ENCODE measurements at places on chromosomes 2 and 18. TPM values are rescaled to one million over a fixed set of nuclear protein-coding genes. Genes with fewer than 3 reads are reported as not detected.

DNA sequence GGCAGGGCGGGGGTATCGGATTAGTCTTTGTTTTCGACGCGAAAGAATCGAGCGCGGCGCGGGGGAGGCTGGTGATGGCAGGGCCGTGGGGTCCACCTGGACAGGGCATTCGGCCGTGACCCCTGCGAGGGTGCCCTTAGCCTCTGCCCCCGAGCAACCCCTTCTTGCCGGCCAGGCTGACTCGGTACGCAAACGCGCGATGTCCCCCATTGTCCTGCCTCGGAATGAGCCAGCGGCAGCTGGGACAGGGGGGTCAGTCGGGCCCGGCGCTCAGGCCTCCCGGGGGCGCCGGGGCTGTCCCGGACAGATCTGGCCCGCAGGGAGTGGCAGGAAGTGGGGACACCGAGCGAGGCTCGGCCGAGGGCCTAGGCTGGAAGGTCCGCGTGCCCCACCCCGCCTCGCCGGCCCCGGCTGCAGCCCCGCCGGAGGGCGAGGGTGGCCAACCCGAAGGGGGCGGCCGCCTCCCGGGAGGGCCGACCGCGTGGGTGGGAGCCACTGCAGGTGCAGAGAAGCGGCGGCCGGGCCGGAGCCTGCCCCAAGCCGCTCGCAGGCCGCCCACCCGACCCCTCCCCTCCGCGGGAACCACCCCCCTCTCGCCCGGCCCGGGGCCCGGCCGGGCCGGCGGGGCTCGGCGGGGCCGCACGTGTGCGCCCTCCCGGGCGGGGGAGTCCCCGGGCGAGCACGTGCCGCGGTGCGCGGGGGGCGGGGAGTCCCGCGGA, at the start of gene TET3:
Gene TET3, plus strand, starts transcription at position 708 of the 719 bp plus-strand sequence. CDS start 1,494 bp downstream, outside the sequence.
- peak; percentile 70 for DNase-seq

DNA sequence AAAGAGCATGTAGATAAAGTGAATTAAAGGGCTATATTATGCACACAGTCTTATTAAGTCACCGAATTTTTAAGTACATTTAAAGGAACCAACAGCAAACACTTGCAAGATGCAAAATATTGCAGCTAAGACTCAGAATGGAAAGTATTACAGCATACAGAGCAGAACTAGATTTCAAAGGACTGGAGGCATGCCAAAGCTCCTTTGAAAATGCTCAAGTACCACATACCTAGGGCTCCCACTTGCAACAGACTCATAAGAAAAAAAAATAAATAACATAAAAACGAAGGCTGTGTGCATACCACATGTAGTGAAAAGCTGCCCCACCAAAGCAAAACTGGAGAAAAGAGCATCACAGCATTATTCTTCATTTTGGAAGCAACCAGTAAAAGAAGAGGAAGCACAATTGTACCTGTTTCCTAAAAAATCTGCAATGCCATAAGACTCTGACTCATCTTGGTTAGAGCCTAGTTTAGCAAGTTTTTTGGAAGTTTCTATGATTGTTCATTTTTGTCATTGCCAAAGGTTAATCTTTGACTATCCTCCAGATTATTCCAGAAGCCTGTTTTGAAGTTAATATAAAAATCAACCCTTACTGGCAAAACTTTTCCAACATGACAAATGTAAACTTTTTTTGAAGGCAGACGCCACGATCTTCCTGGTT, 306.0 kb upstream of the COL3A1 start:
- no peak for DNase-seq

Gene PAX8
- polyA plus RNA-seq: 0.08 TPM

DNA sequence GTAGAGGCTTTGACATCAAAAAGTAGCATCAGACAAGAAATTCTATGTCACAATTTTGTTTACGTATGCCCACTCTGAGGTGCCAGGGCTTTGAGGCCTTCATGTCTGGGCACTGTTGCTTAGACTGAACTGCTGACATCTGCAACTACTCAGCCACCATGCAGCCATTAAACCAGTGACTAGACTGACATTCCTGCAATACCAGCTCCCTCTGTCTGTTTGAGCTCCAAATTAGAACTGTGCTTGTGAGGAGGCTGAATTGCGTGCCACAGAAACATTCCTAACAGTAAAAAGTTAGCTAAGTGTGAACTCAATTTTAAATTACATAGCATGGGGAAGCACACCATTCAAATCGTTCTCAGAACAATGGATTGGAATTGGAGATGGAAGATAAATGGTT, 163.2 kb downstream of the INSIG2 start:
- no peak for DNase-seq

- no peak for DNase-seq
Measured at GRCh38 chr2:48440103-48440390, 89.9 kb upstream of the STON1 start.

DNA sequence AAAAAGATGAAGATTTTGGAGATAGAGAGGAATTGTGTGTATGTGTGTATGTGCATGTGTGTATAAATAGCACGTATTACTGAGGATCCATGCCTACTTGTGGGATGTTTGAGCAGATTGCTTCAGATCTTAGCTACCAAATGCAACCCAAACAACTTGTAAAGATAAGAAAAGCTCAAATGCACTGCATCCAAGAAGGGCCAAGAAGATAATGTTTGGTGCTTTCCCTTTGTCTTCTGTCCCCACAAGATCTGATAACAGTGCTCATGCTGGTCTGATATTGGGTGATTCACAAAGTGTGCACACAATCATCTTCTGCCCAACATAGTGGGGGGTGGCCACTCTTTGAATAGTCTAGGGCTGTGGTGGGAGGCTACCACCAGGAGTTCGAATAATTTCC, 284.8 kb upstream of the CYRIA start:
- DNase-seq: no peak

DNA sequence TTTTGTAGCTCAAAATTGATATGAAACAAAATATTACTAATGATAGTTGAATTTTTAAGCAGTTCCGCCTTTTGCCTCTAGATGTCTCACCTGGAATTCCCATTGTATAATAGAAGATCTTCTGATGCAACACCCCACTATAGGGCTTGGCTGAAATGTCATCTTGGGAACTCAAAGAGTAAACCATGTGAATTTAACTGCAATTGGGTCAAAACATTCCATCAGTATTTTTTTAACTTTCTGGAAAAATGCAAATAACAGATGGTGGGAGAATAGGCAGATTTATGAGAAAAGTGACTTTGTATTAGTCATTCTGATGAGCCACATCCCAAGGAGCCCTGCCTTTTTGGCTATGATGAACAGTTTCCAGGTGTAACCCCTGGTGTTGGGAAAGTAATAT, 489.9 kb downstream of the NYAP2 start:
- DNase-seq: no peak

Measured in H1 (cell line).